ENCODE measurements at places on chromosomes 6 and 20.

GRCh38 chr6:133683606-133684005 is 205.3 kb upstream of the TCF21 start:
- DNase-seq = no peak

GRCh38 chr6:42224222-42225028 is 6.8 kb upstream of the MRPS10 start:
- DNase-seq = no peak

DNA sequence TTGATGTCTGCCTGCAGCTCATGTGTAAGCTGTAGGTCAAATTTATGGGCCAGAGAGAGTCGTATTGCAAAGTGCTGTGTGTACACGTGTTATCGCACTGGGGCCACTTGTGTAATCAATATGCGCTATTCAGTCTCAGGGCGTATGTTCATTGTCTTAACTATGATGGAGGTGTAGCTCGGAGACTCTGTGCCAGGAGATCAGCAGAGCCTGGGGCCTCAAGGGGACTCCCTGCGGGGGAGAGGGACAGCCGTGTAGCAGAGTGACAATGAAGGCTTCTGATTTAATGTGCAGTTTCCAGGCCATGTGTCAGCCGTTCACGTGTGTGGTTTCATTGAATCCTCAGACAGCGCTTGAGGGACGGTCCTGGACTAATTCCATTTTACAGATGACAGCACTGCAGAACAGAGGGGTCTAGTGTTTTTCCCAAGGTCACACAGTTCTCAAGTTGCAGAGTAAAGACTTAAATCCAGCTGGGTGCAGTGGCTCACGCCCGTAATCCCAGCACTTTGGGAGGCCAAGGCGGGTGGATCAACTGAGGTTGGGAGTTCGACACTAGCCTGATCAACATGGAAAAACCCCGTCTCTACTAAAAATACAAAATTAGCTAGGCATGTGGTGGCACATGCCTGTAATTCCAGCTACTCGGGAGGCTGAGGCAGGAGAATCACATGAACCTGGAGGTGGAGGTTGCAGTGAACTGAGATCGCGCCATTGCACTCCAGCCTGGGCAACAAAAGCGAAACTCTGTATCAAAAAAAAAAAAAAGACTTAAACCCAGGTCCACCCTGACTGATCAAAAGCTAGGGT is 242.5 kb downstream of the PREX1 start:
- no peak for DNase-seq

DNA sequence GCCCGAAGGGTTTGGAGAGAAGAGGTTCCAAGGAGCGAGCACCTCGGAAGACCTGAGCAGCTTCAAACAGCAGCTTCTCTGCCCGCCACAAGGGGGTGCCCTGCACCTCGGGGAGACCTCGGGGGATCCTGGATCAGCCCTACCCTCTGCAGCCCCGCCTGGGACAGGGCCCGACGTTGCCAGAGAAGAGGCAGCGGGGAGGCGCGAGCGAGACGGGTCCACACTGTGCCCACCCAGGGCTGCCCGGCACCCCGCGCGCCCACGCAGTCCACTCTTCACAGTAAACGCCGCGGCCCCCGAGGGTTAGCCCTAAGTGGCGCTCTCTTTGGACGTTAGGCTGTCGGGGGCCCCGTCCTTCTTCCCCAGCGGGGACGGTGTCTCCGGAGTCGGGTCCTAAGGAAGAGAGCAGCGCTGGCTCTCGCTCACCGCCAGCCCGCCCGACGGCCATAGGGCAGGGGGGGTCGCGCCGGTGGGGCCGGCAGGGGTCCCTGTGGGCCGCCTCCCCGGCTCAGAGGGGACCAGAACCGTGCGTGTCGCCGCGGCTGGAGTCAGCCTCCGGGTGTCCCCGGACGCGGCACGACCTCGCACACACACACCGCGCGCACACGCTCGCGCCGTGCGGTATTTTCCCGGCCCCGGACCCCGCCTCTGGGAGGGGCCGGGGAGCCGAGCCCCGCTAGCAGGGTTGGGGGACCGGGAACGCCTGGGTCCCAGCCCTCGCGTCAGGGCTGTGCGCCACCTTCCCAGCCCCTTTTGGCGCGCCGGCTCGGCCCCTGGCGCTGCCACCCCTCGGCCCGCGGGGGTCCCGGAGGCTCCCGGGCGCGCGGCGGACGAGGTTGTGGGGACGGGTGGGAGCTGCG is 929 bp downstream of the CDH22 start:
- no peak for DNase-seq

- no peak for DNase-seq
These were observed 394 bp downstream of the YIPF3 start for GRCh38 chr6:43516367-43516696.

- DNase-seq = no peak
These were observed 324.7 kb downstream of the CD83 start for GRCh38 chr6:14442242-14442641.

DNA sequence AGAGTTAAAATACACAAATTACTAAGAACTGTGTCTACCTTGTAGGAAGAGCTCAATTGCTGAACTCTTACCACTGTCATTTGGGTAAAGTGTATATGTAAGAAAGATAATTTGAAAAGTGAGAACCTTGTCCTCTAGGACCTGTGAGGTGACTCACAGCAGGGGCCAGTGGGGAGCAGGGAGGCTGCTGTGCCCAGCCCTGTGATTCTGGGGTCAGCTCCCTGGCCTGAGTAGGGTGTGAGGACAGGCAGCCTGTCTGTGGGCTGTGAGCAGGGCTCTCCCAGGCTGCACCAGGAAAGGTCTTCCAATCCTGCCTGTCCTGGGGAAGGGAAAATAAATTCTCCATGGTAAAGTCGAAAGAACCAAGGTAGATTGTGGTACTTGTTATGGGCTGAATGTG is 27.3 kb upstream of the SIRPG start:
- no peak for DNase-seq

- no peak for DNase-seq
These were observed 19.9 kb upstream of the MEP1A start for GRCh38 chr6:46773201-46773855.

GRCh38 chr20:61958773-61959700 is 106.6 kb downstream of the TAF4 start:
- no peak for DNase-seq

GRCh38 chr6:22878324-22878701 is 308.9 kb downstream of the HDGFL1 start:
- DNase-seq = no peak

- DNase-seq = no peak
These were observed 13.6 kb downstream of the STMND1 start for GRCh38 chr6:17115251-17116116.
